LHCN-M2 (cell line): ENCODE measurements at places on chromosomes 16 and 17.

DNA sequence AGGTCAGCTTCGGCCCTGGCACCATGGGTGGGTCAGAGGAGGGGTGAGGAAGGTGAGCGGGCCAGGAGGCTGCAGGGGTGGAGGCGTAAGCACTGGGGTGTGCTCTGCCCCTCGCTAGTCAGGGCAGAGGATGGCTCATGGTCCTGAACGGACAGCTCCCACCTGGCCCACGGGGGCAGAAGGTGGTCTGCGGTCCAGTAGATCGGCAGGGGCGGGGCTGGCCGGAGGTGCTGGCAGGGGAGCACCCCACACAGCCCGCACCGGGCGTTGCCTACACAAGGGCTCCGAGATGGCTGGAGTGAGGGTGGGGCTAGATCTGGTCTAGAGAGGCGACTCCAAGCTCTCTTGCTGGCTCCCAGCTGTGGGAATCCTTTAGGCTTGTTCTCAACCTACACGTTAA lies 8.2 kb downstream of the NPTX1 start:
- DNase-seq = no peak

- no peak for DNase-seq
Measured at GRCh38 chr16:50685462-50686063, 4.5 kb upstream of the SNX20 start.

DNA sequence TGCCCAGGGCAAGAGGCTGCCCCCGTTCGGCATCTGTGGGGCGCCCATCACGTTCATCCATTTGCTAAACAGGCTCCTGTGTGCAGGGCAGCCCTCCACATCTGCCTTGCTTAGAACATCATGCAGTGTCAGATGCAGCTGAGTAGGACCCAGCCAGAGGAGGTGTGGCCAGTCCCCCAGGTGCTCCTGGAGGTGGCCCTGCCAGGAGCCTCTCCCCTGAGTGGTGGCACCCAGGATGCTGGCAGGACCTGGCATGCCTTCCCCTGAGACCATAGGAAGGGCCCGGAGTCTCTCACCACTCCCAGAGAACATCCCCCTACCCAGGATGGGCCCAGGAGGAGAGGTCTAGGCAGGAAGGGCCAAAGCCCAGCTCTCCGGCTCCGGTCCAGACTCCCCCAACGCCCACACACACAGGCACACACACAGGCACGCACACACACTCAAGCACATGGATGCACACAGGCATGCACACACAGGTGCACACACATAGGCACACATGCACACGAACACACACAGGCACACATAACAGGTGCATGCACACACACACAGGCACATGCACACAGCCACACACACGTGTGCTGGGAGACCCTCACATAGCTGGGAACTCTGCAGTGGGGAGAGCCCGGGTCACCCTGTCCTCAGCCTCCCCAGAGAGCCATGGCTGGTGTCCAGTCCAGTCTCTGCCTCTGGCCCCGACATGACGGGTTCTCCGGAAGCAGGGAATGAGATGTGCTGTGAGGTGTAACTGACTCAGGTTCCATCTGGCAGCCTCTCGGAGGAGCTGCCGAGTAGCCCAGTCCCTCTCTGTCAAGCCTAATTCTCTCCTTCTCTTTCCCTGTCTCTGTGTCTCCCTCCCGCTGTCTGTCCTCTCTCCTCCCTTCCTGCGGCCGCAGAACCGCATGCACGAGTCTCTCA lies 74.6 kb downstream of the AMFR start:
- no peak for DNase-seq

DNA sequence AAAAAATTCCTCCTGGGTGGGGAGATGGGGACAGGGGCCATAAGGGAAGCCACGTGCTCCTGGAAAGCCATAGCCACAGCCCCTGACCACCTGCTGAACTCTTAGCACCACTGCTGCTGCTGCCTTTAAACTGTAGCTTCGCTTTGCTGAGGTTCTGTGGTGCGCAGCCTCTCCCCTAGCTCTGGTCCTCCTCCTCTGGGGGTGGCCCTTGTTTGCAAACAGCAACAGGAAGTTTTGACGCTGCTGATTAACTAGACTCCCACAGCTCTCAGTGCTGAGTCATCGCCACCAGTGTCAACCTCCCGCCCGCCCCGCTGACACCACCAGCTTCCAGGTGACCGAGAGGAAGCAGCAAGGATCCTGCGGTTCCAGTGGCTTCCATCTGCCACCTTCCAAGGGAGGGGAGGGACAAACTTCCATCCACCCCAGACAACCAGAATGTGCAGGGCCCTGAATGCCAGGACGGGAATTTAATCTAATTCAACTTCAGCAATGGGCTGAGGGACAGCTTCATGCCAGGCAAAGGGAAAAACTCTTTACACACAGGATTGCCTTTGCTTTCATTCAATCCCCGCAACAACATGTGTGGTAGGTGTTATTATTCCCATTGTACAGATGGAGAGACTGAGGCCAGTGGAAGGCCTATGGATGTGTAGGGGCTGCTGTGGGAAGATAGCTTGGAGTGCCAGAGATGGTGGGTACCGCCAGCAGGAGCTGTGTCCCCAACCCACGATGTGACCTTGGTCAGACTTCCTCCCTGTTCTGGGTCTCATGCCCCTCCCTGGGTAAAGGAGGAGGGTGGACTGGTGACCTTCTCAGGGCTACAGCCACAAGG lies 8.1 kb upstream of the KIFC3 start:
- DNase-seq = peak; percentile 87

GRCh38 chr16:1807626-1808025 lies 14.1 kb upstream of the IGFALS start:
- no peak for DNase-seq
